ENCODE measurements at places on chromosomes 5 and 9.

- no peak for DNase-seq
These were observed 205.6 kb upstream of the ADAMTSL1 start for GRCh38 chr9:18268381-18268780.

- no peak for DNase-seq
These were observed 186.1 kb upstream of the PRLR start for GRCh38 chr5:35416217-35416988.

- DNase-seq = no peak
These were observed 9.3 kb downstream of the PHF2 start for GRCh38 chr9:93585695-93586094.

- DNase-seq = no peak
These were observed 105.3 kb downstream of the PAX5 start for GRCh38 chr9:36928670-36929349.

- DNase-seq = no peak
These were observed 113.4 kb upstream of the CNTLN start for GRCh38 chr9:17021387-17021970.

DNA sequence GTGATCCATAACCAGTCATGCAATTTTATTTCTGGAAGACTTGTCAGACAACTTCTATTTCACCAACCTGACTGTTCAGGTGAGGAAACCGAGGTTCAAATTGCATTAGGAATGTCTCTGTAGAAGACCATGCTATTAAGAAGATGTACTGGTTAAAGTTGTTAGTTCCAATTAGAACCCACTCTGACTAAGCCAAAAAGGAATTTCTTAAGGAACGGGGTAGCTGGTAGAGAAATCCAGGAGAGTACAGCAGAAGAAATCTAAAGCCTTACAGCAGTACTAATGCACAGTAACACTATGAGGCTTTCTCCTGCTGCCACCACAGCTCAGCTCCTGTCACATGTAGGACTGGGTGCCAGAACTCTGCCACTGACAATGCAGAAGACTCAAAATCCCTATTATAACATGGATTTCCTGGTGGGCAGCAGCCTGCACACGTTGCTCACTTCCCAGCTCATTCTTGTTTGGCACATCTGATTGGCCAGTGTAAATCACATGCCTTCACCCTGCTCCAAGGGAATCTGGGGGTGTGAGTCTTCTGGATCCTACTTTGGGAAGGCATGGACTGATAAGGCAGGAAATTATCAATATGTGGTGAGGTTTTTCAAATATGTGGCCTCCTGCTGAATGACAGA, 37.1 kb downstream of the CAST start:
- no peak for DNase-seq

DNA sequence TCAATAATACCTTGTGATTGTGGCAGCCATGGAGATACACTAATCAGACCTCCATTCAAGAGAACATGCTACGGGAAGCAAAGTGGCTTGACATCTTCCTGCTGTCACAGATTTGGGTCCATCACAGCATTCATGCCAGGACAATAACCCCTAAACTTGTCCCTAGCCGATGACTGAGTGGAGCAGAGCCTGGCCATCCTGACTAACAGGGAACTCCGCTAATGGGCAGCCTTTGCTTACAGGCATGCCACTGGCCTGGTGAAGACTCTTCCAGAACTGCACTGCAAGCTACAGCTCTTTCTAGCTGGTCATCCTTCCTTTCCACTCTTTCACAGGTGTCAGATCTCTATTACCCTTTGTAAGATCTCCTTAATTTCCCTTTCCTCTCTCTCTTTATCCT, 16.0 kb downstream of the FAM174A start:
- DNase-seq = no peak

- DNase-seq = no peak
These were observed 26.3 kb upstream of the PTGER4 start for GRCh38 chr5:40653221-40654022.

DNA sequence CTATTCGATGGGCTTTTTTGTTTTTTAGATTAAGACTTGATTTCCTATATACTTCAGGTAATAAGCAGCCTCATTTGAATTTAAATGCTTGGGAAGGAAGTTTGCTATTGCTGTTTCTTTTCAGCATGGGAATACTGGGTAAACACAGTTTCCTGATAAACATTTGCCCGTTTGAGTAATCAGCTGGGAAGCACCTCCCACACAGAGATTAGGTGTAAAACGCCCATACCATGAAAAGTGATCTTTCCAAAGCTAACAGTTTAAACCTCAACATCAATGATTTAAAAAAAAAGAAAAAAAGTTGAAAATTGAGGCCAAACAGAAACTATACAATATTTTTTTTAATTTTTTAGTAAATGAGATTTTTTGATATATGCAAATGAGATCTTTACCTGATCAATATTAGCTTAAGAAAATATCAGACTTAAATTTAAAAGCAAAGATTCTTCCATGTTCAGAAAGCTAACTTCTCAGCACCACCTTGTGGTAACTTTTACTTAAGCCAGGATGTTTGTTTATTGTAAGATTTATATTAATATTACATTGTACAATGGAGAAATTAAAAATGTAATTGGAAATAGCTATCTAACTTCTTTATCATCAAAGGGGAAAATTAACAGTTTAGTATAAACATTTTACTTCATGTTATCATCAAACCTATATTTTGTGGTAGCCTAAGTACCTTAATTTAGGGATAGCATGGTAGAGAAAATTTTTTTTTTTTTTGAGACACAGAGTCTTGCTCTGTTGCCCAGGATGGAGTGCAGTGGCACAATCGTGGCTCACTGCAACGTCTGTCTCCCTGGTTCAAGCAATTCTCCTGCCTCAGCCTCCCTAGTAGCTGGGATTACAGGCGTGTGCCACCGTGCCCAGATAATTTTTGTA, 39.8 kb downstream of the F2RL2 start:
- DNase-seq = no peak

DNA sequence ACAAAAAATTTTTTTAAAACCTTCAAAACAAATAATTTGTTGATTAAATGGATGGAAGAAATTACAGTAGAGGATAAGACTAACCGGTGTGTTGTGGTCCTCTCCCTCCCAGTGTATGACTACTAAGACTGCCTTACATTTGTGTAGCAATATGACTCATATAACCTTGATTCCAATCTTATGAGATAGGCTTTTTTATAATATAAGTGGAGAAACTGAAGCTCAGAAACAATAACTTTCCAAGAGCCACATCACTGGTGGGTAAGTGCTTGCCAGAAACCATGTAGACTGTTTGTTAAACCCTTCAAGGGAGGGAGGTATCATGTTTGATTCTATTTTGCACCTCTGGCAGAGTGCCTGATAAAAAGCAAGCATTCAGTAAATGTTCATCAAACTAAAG, 47.5 kb downstream of the NLN start:
- no peak for DNase-seq

- DNase-seq = no peak
These were observed 695 bp upstream of the NDFIP1 start for GRCh38 chr5:142107736-142108431.

- no peak for DNase-seq
These were observed 495.2 kb downstream of the TLE4 start for GRCh38 chr9:80066931-80067330.

DNA sequence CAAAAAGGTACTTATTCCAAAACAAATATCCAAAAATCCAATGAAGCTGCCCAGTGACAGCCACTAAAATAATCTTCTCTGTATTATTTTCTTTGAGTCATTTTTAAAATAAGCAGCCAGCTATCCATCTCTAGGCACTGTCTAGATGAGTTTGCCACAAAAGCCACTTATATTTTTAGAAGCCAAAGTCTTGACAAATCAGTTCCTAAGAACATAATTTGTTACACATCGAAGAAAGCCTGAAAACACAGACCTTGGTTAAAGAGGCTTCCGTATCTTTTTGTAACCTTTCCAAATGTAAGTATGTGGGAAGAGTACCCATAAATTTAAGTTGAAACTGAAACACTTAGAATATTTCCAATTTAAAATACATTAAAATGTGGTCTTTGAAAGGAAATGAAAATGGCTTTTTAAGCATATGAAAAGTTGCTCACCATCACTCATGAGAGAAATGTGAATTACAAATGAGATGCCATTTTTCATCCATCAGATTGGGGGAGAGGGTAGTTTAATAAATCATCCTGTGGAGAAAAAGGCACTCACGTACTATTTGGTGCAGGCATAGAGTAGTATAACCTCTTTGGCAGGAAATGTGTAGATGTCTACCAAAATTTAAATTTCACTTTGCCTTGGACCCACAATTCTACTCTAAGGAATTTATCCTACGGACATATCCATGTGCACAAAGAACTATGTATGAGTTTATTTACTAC, 180.4 kb downstream of the MLLT3 start:
- DNase-seq = no peak

- DNase-seq = no peak
These were observed 39.6 kb downstream of the COL5A1 start for GRCh38 chr9:134681061-134681661.

GRCh38 chr9:137671721-137672120, 52.9 kb downstream of the EHMT1 start:
- DNase-seq = no peak

DNA sequence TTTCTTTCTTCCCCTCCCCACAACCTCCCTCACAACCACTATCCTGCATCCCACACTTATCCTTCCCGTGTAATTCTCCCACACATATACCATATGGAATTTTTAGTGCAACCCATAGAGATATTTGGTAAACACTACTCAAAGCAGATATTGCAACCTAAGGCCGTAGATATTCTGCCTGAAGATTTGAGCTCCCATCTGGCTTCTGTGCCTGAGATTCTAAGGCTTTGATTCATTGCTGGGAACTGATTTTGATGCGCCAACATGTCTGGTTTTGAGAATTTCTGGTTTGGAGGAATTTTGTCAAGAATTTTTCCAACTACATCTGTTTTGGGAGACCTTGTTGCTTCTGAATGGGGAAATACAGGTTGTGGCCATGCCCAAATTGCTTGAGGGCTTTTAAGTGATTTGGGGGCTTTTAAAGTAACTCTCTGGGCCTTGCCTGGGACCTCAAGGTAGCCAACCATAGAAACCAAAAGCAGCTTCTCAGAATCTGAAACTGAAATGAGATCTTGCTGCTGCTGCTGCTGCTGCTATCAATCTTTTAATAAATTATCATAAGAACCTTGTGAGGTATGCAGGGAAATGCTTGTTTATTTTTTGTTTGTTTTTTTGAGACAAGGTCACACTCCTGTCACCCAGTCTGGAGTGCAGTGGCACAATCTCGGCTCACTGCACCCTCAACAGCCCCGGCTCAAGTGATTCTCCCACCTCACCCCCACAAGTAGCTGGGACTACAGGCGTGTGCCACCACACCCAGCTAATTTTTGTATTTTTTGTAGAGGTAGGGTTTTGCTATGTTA, 36.2 kb downstream of the PLAC8L1 start:
- no peak for DNase-seq

- no peak for DNase-seq
These were observed 108.9 kb upstream of the LHFPL2 start for GRCh38 chr5:78757269-78758053.

- no peak for DNase-seq
These were observed 42.3 kb downstream of the COL23A1 start for GRCh38 chr5:178547753-178548415.
